ENCODE measurements at places on chromosomes 7 and 10.

DNA sequence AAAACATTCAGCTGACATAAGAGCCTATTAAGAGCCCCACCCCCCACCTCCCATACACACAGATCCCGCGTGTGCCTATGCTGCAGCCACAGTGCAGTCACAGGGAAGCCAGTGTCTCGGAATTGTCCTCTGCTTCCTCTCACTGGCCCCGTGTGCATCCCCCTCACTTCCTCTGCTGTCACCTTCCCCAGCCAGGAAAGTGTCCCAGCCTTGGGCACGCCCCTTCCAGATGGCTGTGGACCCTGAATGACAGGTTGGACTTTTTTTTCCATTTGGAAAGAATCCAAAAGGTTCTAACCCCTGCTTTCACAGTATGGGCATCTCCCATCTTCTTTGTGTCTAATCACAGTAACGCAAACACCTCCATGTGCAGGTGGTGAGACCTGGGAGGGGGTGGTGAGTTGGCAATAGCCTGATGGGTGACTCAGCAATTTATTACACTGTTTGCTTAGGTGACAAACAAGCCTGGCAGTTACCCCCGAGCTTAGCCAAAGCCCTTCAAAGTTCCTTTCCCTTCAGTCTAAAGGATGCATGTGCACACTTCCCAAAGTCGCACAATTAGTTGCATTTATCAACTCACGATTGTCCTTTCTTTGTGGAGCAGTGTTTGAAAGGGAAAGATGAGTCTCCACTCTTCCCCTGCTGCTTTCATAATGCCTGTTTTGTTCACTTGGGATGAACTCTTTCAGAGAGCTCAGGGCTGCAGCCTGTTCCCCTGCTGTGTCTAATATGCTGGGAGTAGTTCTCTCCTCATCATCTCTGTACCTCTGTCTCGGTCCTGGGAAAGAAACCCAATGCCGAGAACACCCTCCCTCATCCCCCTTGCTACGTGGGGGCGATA is 67.5 kb upstream of the EFCAB10 start:
- DNase-seq = no peak

DNA sequence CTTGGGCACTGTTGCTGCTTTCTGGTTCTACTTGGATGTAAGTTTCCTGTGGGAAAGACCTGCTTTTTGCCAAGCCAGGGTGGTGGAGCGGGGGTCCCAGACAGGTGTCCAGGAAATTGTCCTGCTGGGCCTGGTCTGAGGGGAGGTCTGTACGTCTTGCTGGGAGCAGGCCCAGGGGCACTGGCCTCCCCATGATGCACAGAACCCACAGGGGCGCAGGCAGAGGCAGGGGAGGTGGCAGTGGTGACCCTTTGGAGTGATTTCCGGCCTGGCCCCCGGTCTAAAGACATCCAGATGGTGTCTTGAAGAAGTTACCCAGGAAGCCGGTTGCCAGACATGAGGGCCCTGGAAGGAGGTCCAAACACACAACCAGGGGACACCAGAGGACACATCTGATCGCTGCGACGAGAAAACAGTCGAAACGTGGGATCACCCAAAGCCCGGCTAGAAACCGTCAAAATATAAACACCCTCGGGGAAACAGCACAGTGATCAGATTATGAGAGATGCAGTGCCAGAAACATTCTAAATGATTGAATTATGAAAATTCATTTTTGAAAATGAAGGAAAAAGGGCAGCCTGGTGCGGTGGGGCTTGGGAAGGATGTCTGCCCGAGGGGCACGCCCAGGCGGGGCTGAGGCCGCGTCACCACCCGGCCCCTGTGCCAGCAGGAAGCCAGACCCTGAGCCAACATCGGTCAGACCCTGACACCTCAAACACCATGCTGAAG is 59.6 kb downstream of the TMEM270 start:
- DNase-seq = no peak

DNA sequence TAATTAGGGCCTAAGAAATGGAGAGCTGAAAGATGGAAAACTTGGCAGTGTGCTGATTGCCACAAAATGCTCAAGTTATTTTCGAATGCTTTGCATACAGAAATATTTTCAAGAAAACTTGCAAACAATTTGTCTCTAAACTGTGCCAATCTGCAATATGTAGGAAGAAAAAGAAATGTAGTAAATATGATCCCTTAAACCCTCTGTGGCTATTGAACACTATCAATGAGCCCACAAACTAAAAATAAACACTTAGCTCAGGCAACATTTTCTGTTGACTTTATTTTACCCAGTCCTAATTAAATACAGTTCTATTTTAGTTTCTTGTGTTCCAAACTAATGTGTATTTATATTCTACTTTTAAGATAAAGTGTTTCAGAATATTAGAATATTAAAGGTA is 342.1 kb downstream of the SEMA3D start:
- no peak for DNase-seq

DNA sequence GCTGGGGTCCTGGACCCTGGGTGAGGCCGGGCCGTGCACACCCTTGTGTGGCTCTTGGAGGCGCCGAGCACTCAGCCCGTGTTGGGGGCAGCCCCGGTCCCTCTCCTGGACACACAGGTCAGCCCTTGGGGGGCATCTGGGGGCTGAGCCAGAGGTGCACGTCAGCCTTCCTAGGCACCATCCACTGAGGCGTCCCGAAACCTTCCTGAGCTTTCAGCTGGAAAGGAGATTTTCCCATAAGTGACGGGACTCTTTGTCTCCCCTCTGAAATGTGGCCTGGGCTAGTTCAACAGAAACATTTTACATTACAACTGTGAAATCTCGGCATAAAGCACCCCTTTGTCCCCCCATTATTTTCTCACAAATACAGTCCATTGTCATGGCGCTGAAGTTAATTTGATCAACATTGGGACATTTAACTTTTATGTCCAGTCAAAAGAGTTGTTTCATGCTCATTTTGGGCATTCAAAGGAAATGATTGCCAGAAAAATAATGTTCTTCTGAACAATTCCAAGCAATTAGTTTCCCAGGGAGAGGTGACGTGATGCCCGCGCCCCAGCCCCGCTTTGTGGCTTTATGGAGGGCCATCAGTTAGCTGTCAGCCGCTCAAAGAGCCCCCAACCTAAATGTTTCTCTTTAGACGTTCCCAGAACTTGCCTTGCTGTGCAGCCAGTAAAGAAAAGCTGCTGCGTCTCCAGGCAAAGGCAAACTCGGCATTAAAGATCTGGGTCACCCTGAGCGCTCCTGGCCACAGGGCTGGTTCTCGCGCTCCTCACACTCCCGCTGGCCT is 70.8 kb downstream of the NKX6-2 start:
- DNase-seq = no peak

GRCh38 chr10:49116509-49117375 is 1.4 kb upstream of the VSTM4 start:
- no peak for DNase-seq

DNA sequence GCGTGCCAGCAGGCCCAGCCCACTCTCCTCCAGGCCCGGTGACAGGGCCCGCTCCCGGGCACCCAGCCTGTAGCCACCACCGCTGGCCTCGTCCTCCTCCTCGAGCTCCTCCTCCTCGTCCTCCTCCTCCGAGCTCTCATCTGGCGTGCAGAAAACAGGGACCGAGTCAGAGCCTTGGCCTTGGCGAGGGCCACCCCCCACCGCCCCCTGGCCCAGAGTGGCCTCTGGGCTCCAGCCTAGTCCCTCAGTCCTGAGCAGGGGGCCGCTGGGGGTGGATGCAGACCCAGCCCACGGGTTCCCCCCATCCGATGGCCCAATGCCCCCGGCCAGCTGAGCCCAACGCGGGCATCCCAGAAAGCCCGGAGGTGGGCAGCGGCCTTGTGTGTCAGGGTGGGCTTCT is 62.9 kb downstream of the SLC29A4 start:
- no peak for DNase-seq

- DNase-seq = no peak
Observed at GRCh38 chr7:27185013-27185853, at the start of gene HOXA11. TSS of gene HOXA11 (minus strand) at chr7:27185232. CDS start at chr7:27185144, 88 bp downstream.

GRCh38 chr7:70657571-70657970 is 474.4 kb upstream of the GALNT17 start:
- DNase-seq = no peak

DNA sequence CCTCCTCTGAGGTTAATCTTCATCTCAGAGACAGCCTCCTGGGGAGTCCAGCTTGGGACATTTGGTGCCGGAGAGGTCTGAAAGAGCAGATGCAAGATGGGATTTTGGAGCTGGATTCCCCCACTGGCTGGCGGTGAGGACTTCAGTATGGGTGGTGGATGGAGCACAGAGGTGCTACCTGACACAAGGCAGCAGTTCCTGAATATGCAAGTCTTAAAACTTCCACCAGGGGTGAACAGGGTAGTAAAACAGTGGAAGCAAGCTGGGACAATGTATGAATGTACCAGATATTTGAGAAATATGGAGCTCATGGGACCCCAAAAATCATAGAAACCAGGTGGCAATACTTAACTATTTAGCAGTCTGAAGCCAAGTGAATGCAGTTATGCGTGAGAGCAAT is 4.8 kb upstream of the TAF3 start:
- DNase-seq = no peak

GRCh38 chr7:106448992-106449859 is 164.4 kb upstream of the NAMPT start:
- no peak for DNase-seq

DNA sequence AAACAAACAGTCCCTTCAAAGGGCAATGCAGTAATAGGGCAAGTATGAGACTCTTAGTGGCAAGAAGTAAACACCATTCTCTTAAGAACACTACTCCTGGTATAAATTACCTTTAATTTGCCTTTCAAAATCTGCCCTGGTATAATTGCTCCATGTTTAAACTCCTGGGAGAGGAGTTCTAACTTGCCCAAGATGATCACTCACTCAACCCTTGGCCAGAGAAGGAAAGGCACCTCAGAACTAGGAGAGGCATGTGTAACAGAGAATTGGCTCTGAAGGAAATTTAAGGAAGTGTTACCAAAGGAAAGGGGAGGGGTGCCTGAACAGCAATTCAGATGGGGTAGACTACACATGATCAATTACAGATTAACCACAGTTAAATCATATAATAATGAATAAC is 1173.6 kb upstream of the SORCS1 start:
- DNase-seq = no peak

GRCh38 chr10:29174389-29174788 is 114.5 kb upstream of the LYZL1 start:
- DNase-seq = no peak

DNA sequence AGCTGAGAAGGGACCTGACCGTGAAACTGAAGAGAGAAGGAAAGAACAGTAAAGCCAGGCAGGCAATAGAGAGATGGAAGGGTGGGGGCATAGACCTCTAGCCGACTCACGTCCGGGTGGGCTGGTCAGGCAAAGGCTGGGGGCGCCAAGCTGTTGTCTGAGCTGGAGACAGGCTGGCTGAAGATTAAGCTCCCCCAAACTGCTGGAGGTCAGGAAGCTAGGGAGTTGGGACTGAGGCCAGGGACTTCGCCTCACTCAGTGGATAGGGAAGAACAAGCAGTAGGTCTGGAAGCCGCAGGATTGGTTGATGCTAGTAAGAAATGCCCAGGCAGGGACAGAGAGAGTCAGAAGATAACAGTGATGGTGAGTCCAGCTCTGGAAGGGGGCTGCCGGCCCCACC is 5.3 kb downstream of the PITX3 start:
- DNase-seq = no peak

- DNase-seq = no peak
Observed at GRCh38 chr10:126948355-126949160, 43.3 kb downstream of the DOCK1 start.

GRCh38 chr7:87853237-87853864 is 22.8 kb downstream of the SLC25A40 start:
- DNase-seq = no peak

DNA sequence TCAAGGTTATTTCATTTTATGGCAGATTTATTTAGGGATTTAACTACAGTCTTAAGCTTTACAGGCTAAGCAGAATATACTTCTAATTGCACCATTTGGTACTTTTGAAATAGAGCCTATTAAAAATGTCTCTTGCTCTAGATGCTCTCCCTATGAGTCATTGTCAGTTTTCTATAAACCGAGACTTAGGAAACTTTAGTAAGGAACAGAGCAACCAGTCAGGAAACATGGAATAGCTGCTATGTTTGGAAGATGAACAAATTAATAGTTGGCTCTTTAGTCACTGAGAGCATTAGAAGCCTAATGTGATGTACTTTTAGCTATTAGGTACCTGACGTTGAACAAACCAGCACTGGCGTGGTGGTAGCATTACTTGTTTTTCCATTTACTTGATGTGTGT is 35.3 kb downstream of the INPP5F start:
- no peak for DNase-seq

DNA sequence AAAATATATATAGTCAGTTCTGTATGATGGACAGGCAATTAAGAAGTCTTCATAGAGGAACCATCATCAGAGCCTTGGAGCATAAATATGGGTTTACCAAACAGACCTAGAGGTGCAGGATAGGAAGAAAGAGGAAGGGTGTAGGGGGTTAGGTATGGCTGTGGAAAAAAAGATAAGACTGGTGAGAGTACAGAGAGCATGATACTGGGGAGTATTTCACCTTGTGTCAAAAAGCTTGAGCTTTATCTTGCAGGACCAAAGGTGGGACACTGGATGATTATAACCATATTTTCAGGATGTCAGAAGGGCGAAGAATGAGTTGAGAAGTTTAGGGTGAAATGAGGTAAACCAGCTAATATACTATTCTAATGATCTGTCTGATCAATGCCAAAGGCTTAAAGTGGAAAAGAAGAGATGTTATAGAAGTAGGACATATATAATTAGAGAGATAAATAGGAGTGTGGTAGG is 54.6 kb downstream of the MRPL32 start:
- DNase-seq = no peak

DNA sequence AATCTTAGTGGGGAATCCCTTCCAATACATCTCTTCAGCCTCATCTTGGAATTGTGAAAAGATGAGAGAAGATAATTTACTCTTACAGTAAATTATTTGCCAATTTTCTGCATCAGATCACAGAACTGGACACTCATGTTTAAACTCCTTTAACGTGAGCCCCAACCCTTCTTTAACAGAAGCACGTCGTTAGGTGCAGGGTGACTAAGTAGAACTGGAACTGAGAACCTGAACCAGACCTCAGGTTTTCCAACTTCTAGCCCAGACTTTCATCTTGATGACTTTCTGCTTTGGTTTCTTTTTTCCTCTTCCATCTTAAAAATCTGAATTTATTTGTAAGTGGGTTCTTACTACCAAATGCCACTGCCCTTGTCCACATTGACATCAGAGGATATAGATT is 57.2 kb upstream of the LYZL2 start:
- DNase-seq = no peak

- no peak for DNase-seq
Observed at GRCh38 chr7:139265673-139266072, 34.6 kb downstream of the UBN2 start.

- DNase-seq = no peak
Observed at GRCh38 chr7:1883031-1883761, 213.1 kb downstream of the ELFN1 start.

- DNase-seq = no peak
Observed at GRCh38 chr7:81159402-81159801, 240.6 kb upstream of the SEMA3C start.

DNA sequence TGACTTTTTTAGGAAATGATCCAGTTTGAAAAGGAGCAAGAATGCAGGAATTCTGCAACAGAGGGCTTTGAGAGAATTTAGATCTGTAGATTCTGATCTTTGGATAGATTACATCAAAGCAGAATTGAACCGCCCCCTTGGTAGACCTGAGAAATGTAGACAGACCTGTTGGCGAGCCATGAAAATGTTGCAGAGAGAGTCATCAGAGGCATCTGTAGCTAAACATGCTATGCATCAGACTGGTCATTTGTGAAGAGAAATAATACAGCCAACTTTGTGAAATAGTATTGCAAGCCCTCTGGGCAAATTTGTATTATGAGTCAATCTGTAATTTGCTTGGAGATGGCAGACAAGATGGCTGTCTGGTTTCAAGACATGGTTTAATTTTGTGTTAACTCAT is 4.3 kb upstream of the C1GALT1 start:
- no peak for DNase-seq

- no peak for DNase-seq
Observed at GRCh38 chr7:40542982-40543741, 408.4 kb downstream of the SUGCT start.

GRCh38 chr10:69677985-69678654 is 48.1 kb downstream of the FAM241B start:
- no peak for DNase-seq

All from anterior cingulate cortex (tissue), 58 donors.